Neural crest cell (in vitro differentiated cells): ENCODE measurements at places on chromosomes 7 and 10. TPM values are rescaled to one million over a fixed set of nuclear protein-coding genes. Genes with fewer than 3 reads are reported as not detected.

DNA sequence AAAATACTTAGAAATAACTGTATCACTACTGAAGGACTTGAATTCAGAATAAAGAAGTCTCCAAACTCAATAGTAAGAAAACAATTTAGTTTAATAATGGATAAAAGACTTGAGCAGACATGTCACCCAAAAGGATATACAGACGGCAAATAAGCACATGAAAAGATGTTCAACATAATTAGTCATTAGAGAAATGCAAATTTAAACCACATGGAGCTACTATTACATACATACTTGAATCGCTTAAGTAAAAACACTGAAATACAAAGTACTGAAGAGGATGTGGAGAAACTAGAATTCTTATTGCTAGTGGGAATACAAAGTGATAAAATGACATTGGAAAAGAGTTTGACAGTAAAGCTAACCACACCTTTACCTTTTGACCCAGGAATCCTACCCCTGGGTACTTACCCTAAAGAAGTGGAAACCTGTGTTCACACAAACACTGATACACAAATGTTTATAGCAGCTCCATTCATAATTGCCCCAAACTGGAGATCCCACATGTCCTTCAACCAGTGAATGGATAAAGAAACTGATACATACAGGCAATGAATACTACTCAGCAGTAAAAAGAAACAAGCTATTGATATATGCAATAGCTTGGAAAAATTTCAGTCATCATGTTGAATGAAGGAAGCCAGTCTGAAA lies 54.3 kb upstream of the NFKB2 start:
- no peak for DNase-seq

HMX3 gene
- total RNA-seq, result not detected in 2 replicates

DNA sequence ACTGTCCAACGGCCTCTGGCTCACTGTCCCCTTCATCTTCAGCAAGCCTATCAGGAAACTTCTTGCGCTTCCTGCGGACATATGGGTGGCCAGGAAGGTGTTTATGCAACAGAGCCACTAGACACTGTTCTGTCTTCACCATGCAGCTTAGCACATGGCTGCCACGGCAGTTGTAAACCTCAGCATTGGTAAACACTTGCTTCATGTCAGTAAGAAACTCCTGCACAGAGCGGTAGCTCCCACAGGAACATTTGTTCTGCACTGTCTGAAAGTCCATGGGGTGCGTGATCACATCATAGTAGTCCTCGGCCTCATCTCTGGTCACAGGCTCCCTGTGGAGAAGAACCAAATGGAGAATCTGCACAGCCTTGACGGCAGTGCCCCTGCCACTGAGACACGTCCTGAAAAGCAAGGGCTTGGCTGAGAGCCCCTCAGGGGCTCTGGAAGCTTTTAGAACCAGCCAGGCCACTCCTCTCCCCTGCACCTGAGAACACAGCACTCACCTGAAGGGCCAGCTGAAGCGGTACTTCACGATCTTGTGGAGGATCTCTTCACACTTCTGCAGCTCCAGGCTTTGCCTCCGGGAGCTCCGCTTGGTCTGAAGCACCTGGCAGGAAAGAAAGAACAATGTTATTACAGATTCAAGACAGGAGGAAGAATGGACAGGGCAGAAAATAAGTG lies 8.8 kb downstream of the FZD9 start:
- no peak for DNase-seq

DNA sequence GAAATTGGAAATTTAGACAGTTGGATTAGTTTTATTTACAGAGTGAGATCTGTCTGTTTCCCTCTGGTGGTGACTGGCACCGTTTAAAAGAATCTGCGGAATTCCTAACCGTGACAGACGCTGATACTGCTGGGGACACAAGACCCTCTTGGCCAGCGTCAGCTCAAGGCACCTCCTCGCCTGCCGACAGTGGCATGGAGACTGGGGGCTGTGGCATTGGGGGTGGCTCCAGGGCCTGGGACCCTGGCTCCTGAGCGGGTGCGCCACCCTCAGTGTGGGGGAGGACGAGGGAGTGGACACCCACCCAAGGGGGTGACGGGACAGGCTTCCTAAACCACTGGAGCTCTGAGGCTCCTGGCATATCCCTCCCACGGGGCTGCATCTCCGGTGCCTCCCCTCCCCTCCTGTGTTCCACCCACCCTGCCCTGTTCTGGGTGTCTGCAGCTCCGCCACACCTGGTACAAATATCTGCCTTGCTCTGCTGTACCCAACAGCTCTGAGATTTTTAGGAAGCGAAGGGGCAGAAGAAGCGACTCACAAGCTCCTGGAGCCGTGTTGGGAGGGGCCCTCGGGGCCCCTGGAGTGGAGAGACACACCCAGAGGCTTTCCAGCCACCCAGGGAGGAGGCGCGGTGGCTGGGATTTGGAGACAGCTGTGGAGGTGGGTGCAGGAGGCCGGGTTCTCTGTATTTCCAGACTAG lies 178.7 kb downstream of the DNAJB6 start:
- no peak for DNase-seq

DNA sequence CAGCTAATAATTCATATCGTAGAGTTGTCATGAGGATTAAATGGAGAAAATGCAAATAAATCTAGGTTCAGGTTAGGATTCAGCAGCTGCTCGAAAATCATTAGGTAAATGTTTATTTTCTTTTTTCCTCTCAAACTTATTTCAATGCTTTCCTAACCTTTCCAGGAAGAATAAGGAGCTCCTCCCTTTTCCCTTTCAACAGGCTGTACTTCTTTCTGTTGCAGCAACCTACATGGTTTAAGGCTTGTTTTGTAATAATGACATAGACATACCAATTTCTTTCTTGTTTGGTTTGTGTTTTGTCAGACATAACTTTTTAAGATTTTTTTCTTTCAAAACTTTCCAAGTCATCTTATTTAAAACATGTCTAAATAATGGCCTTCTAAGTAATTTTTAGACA lies 18.2 kb downstream of the GPR141 start:
- DNase-seq, result no peak

DNA sequence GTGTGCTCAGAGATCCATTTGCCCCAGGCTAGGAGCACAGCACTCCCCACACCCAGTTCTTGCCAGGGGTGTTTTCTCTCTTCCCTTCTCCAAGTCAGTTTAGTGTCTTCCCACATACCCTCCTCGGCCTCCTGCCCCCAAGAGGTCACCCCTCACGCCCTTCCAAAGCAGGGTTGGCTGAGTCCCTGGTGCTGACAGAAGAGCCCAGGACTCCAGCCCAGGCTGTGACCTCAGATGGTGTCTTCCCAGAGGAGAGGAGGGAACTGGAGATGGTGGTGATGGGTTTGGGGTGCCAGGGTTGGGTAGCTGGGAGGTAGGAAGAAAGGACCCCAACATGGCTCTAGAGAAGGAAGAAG lies 19.8 kb downstream of the ZNF775 start:
- no peak for DNase-seq

DNA sequence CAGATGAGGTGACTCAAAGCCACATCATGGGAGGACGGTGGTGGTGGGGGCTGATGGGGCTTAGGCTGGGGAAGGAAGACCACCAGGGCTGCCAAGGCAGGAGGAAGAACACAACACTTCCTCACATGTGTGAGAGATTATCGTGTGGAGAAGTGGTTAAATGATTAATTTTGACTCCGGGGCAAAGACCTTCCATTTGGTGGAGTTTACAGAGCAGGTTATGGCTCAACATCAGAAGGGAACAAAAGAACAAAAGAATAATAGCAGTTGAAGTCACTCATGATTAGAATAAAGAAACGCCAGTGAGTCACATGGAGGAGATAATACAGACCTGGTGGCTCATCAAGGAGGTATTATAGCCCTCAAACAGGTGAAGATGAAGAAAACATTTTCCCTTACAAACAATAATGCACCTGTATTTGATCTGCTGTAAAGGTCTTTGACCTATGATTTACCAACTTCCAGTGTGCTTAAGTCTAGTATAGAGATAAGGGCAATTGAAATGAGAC lies 170.1 kb downstream of the PKD1L1 start:
- no peak for DNase-seq

ANXA7 gene
- 48.1 and 48.8 TPM in 2 replicates for total RNA-seq

DNA sequence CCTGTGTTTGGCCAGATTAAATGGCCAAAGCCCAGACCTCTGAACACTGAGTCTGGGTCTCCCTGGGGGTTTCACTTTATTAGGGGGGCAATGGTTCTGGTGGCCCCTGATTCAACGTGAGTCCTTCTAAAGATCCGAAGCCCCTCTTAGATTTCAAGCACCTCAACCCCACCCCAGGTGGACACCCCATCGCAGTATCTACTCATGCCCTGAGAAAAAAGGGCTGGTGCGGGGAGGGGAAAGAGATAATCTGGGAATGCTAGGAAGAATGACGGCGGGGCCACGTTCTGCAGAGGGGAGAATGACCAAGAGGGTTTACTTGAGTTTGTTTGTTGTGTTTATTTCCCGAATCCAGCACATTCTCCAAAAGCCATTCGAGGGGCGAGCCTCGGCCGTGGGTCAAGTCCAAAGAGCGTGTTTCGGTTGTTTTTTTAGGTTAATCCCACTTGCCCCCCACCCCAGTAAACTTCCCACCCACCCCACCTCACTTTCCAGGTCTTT lies 832 bp downstream of the PDLIM1 start:
- DNase-seq, result no peak

- DNase-seq, result no peak
Measured at GRCh38 chr7:55436457-55436856, 71.3 kb downstream of the LANCL2 start.

DNA sequence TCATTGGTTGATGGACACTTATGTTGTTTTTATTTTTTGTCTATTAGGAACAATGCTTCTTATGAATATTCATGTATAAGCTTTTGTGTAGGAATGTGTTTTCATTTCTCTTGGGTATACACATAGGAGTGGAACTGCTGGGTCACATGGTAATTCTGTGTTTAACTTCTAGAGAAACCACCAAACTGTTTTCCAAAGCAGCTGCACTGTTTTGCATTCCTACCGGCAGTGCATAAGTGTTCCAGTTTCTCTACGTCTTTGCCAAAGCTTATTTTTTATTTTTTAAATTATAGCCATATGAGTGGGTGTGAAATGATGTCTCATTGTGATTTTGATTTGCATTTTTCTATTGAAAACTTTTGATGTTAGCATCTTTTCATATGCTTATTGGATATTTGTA lies 51.3 kb downstream of the ADK start:
- no peak for DNase-seq

GRCh38 chr10:111103196-111103840 lies 26.5 kb downstream of the ADRA2A start:
- no peak for DNase-seq

SPDYE16 gene
- 0.35 TPM in 1 of 2 replicates, not detected in the other for total RNA-seq
